ENCODE measurements at places on chromosomes 5 and 9. TPM values are rescaled to one million over a fixed set of nuclear protein-coding genes. Genes with fewer than 3 reads are reported as not detected.

DNA sequence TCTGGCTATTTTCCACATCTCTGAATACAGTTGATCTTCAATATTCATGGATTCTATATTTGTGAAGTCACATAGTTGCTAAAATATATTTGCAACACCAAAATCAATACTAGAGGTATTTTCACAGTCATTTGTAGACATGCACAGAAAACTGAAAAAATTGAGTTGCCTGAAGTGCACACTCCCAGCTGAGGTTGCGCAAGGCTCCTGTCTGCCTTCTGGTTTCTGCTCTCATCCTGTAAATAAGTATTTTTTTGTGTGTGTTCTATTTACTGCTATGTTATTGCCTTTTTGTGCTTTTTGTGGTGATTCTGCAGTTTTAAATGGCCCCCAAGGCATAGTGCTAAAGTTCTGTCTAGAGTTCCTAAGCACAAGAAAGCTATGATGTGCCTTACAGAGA, 371.1 kb upstream of the GRAMD2B start:
- no peak for ATAC-seq

DNA sequence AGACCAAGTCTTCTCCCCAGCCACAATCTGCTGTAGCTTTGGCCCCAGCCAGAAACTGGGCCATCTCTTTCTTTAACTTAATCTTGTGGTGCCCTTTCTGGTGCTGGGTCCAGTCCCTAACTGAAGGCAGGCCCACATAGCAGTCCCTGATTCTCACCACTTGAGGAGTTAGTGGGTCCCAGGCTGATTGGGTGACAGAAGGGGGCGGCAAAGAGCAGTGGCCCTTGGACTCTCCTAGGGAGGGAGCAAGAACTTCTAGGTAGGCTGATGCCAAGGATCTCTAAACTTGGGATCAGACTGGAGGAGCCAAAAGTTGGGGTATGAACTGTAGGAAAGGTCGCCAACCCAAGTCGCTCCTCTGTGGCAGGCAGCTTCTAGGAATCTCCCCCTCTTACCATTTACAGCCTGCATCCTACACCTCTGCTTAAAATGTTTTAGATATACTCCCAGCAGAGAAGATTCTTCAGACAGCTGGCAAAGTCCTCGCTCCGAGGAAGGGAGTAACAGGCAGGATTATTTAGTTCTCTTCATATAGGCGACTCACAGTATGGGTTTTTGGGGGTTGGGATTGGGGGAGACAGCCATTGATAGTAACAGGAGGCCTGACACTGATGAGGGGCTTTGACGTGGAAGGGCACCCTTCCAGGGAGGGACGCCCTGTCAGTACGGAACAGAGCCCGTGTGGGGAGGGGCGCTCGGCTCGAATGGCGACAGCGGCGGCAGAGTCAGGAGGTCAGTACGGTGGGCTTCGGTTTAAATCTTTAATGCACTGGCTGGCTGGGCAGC, 2.0 kb upstream of the CCL27 start:
- peak; percentile 55 for ATAC-seq

GRCh38 chr9:89177944-89178829, at the start of gene SHC3:
Gene SHC3 (minus strand): TSS chr9:89178818. CDS start chr9:89178460, 358 bp downstream.
- ATAC-seq, result no peak

GRCh38 chr5:176836811-176837706, 26.7 kb downstream of the UNC5A start:
- ATAC-seq, result no peak

DNA sequence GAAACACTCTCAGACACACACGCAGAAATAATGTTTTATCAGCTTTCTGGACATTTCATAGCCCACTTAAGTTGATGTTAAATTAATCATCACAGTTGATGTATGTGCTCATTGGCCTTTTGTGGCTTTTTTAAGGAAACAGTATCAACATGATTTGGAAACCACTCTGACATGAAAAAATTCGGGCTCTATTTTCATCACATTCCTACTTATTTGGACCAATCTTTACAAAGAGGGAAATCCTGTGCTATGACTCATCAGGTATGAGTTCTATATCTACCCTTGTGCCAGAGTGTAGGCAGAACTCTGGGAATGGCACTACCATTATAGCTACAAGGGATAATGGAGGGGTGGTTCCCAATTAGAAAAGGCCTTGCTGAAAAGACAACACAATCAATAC, 388.4 kb upstream of the PTGER4 start:
- no peak for ATAC-seq

DNA sequence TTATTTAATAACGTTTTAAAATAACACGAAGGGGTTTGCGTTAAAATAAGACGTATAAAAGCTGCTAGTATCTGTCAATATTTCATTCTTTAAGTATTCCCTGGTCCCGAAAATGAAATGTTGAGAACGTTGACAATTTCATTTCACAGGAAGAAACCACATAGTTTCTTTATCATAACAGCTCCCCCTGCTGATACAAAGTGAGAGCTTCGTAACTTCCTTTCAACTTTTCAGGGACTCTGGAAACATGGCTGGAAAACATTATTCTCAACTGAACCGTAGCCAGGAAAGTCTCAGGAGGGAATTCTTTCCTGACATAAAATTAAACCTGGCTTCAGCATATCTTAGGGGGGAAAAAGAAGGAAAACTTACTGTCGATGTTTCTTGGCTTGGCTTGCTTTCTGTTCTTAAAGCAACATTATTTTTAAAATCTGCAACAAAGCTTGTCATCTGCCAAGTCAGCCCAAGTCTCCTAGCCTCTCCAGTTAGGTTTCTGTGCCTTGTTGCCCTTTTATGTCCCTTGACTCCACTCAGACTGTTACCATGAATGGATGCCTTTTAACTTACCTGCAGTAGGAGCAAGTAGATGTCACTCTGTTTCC, 122.9 kb upstream of the DAB2 start:
- ATAC-seq, result peak; percentile 26

DNA sequence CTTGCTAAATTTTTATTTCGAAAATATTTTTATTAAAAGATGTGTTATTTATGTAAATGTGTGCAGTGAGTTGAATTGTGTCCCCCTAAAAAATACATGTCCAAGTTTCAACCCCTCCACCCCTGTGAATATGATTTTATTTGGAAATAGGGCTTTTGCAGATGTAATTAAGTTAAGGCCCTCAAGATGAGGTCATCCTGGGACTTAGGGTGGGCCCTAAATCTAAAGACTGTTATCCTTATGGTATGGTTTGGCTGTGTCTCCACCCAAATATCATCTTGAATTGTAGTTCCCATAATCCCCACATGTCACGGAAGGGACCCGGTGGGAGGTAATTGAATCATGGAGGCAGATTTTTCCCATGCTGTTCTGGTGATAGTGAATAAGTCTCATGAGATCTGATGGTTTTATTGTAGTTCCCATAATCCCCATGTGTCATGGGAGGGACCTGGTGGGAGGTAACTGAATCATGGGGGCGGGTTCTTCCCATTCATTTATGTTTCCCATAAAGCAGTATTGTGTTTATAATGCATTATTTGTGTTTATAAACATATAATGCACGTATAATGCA, 1.5 kb upstream of the TMED7 start:
- ATAC-seq, result no peak

DNA sequence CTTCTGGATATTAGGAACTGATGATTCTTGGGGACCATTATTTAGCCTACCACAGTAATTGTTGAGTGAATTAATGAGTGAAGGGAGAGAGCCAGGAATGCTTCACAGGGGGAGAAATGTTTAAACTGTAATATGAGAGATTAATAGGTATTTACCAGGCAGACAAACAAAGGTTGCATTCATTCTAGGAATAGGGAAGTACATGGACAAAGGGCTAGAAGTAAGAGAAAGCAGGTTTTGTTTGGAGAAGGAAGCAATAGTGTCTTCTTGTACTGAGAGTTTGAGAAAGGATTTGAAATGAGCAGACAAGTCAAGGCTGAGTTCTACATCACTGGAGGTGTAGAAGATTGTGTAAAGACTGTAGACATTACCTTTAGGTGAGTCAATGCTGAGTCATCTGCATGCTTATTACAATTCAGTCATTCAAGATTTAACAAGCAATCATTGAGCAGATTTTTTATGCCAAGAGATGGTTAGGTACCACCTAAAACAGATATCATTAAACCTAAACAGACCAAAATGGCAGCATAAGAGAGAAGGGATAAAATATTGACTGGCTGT, 8.0 kb downstream of the TAF1L start:
- no peak for ATAC-seq

GRCh38 chr5:63959177-63959982, 2.9 kb downstream of the HTR1A start:
- no peak for ATAC-seq

GRCh38 chr5:16712178-16712577, 95.4 kb upstream of the RETREG1 start:
- ATAC-seq, result no peak

- ATAC-seq, result no peak
Measured at GRCh38 chr5:79640571-79641055, 28.4 kb downstream of the TENT2 start.

- no peak for ATAC-seq
Measured at GRCh38 chr9:87080512-87081264, 133.4 kb upstream of the GAS1 start.

GRCh38 chr5:54580997-54581811, 63.6 kb downstream of the SNX18 start:
- no peak for ATAC-seq

DNA sequence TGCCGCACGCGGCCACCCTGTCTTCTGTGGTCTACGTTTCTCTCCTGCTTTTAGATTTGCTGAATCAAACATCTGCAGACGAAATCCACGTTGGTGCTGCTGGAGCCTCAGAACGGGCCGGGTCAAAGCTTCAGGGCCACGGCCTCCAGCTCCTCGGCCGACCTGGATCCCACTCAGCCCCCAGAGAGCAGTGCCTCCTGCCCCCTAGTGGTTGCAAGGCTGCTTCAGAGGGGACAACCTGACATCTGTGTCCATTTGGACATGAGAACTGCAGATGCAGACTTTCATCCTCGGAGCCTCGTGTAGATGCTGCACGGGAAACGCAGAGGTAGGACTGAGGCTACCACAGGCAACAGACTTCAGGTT, 23.0 kb upstream of the SLC6A3 start:
- no peak for ATAC-seq

DNA sequence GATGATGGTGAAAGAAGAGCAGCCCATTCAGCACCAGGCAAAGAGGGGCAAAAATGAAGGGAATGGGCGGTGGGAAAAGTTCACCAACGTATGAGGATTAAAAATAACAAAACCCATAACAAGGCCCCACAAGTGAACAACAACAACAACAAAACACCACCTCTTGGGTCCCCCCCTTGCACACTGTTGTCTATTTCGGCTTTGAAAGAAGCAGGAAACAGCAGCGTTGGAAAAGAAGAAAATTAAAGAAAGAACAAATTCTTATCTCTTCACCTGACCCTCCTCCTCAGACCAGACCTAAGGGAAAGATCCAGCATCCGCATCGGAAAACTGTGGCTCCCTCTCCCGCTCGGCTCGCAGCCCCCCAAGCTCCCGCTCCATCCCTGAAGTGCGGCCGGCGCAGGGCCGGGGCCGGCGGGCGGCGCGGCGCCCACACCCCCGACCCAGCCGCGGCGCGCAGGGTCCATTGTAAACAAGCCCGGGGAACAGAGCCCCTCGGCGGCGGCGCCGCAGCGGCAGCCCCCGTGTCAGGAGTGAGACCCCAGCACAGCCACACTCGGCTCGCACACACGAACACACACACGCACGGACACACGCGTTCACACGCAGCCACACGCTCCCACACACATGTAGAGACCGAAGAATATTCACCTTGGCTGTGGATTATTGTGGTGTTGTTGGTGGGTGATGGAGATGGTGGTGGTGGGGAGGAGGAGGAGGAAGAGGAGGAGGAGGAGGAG, 535 bp downstream of the RFX3 start:
- ATAC-seq, result peak; percentile 2

DNA sequence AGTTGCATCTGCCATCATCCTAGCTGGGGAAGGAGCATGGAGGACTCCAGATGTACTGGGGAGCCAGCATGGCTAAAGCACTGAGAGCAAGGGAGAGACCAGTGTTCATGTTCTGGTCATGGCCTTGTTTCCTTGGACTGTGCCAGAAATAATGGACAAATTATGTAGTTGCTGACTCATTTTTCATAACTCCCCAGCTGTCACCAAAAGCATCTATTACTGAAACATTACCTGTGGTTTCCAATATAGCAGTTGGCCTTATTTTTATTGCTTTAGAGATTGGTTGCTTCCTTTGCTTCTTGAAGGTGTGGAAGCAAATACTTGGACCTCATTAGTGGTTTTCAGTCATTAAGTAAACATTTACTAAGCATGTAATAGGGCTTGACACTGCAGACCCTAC, 11.3 kb downstream of the RALGPS1 start:
- no peak for ATAC-seq

- no peak for ATAC-seq
Measured at GRCh38 chr9:83468821-83469220, 69.4 kb downstream of the FRMD3 start.

- no peak for ATAC-seq
Measured at GRCh38 chr5:174744896-174745295, 20.5 kb downstream of the MSX2 start.

- no peak for ATAC-seq
Measured at GRCh38 chr5:25393256-25393655, 748.5 kb upstream of the CDH10 start.

DNA sequence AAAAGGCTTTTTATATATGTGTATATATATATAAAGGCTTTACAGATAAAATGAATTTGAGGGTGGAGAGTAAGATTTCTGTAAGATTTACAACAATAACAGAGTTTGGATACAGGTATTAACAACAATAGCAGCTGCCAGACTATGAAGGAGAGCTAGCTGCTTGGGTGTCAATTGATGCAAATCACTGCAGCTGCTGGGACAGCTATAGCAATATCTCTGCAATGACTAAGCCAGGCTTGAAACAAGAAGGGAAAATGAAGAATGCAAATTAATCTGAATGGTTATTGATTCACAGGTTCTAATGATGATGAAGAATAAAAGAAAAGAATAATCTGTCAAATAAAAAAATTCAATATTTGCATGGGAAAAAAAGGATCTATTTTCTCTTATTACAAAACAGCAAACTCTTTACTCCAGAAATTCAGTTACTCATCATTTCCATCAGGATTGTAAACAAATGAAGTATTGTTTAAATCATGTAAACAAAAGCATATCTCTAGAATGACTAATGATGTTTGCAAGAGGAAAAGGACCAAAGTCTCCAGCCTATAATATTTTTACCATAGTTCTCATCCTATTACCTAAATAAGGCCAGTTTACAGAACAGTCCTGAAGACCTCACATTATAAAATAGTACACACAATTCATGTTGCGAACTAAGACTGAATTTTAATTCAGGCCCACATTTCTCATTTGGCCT, 219.0 kb downstream of the HTR1A start:
- no peak for ATAC-seq

The CIZ1 gene
- 123 TPM for total RNA-seq

The PCDHA10 gene
- total RNA-seq, result not detected

The CRB2 gene
- total RNA-seq, result 0.06 TPM

The ITGA2 gene
- total RNA-seq, result 2.3 TPM

The CMBL gene
- 0.80 TPM for total RNA-seq

The TMEM171 gene
- total RNA-seq, result not detected

The CDH18 gene
- not detected for total RNA-seq

The FOCAD gene
- total RNA-seq, result 21.6 TPM

The CTXN3 gene
- total RNA-seq, result not detected

The FOXI1 gene
- total RNA-seq, result not detected
